ENCODE measurements at places on chromosomes 5 and 9.

- DNase-seq, result no peak
These were observed 65.0 kb upstream of the IER5L start for GRCh38 chr9:129242971-129243561.

- DNase-seq, result no peak
These were observed 95.6 kb downstream of the HSPA4 start for GRCh38 chr5:133147411-133147810.

- DNase-seq, result no peak
These were observed 63.3 kb upstream of the ZFAND5 start for GRCh38 chr9:72428329-72428728.

DNA sequence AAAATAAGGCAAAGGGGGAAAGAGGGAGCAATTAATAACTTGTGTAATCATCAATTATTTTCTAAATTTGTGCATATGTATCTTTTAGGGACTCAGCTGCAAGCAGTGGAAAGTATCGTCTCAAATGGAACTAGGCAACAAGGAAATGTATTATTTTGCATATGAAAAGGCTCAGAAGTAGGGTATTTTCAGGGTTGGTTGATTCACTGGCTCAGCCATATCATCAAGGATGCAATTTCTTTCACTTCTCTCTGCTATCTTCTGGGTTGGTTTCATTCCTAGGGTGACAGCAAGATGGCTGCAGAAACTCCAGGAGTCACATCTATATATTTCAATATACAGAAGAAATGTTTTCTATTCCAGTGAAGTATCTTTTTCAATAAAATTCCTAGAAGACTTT, 509.8 kb downstream of the DMAC1 start:
- DNase-seq, result no peak

DNA sequence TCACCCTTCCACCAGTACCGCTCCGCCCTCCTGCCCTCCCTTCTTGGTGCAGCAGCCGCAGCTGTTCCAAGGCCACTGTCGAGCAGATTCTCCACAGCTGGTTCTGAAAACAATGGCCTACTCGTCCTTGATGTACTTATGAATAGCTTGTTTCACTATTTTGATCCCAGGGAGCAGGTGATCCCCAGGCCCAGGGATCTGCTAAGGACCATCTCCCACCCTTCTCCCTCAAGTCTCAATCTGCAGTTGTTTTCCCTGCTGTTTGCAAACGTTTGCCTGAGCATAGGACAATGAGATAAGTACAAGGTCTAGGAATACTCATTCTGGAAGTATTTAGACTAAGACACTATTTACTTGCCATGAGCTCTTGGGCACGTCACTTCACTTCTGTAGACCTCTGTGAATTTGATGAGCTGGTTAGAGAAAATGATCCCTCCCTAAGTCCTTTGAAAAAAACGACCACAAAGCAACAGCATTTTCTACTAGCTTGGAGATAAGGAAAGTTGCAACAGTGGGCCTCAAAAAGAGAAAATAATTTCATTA, 1.8 kb downstream of the LURAP1L start:
- peak; percentile 32 for DNase-seq

DNA sequence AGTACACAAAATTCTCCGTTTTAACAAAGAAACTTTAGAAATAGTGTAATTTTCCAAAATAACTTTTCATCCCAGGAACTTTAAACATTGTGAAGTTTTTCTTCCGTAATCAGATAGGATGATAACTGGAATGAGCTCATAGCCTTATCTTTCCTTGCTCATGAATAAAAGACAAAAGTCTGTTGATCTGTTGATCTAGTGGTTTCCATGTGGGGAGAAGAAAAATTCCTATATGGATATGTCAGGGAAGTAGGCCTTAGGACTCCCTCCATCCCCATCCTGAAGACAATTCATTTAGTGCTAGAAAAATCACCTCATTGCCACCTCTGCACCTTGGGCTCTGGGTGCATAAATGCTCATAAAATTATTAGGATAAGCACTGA, 266.6 kb downstream of the SMARCA2 start:
- no peak for DNase-seq

DNA sequence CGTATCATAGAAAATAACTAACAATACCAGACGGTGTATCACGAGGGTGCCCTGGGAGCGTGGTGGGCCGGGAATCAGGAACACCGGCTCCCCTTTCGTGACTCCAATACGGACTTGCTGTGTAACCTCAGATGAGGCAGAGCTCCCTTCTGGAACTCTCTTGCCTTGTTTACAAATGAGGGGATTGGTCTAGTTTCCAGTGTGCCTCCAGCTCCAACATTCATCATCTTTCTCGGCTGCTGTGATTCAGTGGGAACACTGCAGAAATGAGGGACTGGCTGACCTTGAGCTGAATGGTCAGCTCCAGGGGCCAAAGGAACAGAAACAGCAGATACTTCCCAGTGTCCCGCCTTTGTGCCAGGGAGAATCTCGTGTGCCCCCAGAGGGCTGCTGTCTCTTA, 22.6 kb upstream of the TGFBI start:
- no peak for DNase-seq

GRCh38 chr5:105428451-105429380, 1866.1 kb upstream of the NUDT12 start:
- no peak for DNase-seq

- no peak for DNase-seq
These were observed 1099.7 kb downstream of the DTWD2 start for GRCh38 chr5:117888688-117889087.

- DNase-seq, result no peak
These were observed 218.6 kb downstream of the PJA2 start for GRCh38 chr5:109191153-109191558.

DNA sequence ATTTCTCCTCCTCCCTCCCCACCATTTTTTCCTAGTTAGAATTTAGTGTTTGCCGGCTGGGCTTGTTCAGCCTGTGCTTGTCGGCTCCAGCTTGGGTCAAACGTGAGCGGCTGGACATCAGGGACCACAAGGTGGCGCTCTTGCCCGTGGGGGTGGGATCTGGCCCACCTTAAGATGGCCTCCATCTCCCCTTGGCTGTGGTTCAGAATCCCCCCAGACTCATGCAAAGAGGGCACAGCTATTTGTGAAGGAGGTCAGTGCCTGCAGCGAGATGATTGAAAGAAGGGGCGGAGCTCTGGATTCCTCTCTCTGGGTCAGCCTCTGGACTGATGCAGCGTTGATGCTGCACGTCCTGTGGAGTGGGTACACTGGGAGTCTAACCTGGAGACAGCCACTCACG, 283.3 kb upstream of the TUT7 start:
- DNase-seq, result no peak

- DNase-seq, result no peak
These were observed 284.2 kb upstream of the IRX1 start for GRCh38 chr5:3311433-3311832.

DNA sequence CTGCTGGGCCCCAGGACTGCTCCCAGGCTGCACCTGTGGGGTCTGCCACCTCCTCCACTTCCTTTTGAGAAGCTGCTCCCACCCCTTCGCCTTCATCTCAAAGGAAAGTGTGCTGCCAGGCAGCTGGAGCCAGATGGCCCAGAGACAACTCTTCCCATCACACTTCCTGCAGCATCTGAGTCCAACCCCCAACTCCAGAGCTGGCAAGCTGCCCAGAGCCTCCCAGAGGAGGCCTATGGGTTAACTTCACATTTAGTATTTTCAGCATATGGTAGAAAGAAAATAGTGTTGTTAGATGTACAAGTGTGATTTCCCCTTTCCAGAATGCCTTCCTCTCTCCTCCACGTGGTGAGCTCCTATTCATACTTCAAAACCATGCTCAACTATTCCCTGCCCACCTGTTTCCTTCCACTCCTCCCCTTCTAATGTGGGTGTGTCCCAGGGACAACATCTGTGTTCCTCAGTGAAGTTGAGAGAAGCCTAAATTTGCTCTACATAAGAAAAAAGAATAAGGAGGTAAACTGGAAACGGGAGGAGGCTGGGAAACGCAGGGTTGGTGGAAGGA, 38.6 kb upstream of the KCNMB1 start:
- DNase-seq, result no peak

DNA sequence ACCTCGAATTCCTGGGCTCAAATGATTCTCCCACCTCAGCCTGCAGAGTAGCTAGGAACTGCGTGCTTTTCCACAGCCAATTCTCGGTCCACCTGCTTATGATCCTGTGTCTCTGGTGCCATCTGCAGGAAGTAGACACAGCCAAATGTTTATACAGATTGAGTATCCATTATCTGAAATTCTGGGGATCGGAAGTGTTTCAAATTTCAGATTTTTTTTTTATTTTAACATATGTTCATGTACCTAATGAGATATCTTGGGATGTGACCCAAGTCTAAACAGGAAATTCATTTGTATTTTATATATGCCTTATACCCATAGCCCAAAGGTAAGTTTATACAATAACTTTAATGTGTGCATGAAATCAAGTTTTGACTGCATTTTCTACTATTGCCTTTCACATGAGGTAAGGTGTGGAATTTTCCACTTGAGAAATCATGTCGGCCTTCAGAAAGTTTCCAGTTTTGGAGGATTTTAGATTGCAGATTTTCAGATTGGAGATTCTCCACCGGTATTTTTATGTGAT, 89.5 kb downstream of the ESM1 start:
- no peak for DNase-seq

DNA sequence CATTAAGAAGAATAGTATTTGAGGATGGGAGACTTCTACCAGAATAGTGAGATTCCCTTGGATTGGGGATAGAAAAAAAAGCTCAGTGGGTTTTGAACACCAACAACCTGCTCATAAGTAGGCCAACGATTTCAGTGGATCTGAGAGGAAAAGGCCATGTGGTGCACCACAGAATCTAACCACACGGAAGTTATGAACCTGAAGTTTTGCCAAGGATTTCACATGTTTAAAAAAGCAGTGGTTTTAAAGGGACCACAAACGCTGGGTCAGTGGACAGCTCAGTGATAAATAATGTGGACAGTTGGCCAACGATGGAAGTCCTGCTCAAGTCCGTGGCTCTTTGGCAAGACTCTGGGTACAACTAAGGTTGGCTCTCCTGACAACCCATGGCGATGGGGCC, 107.2 kb upstream of the TXNDC8 start:
- DNase-seq, result no peak

DNA sequence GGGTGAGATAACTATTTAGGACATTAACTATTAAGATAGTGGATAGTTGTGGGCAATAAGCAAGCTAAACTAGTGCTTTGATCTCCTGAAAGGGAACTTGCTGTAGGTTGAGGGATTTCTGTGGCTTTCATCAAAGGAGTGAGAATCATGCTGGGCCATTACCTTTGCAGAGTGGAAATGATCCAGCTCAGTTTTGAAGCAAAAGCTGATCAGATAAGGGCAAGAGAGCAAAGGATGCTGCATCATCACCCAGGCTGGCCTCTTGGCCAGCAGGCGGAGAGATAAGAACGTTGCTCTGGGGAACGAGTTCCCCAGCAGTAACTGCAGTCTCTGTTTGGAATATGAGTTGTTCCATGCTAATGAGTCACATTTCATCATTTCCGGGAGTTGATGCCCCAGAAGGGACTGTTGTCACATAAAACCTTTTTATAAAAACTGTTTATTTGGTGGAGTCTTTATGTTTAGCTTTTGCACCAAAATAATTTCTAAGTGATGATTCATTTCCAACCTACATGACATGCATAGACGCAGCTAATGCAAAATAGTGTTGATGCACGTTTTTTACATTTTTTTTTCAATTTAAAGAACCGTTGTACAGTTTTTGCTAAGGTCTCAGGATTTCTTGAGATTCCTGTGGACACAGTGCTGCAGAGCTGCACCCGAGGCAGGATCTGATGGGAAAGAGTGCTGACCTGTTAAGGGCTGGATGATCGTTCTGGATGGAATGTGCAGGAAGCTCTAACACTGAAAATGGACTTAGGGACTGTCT, 99.3 kb downstream of the ACTBL2 start:
- no peak for DNase-seq

DNA sequence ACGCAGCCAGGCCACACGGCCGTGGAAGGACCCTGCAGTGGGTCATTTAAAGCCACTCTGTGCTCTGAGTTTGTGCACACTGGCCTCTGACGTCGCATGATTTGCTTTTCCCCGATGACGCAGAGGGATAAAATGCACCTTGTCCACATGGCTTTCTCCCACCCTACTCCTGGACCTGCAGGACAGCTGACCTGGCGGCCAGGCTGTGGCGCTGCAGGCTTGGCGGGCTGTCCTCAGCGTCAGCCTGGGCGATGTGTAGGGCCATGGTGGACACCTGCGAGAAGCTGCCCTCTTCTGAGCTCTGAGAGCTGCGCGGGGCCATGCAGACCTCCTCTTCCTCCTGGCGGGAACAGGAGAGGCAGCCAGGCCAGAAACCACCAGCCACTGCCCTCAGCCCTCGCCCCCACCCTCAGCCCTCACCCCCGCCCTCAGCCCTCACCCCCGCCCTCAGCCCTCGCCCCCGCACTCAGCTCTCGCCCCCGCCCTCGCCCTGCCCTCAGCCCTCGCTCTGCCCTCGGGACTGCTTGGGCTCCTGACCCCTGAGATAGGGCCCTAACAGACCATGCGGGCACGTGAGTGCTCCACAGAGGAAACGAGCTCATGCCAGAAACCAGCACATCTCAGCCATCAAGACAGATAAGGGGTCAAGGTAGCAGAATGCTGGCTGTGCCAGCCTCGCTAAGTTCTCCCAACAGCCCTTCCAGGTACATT, 20.0 kb upstream of the SCGB3A1 start:
- DNase-seq, result no peak

DNA sequence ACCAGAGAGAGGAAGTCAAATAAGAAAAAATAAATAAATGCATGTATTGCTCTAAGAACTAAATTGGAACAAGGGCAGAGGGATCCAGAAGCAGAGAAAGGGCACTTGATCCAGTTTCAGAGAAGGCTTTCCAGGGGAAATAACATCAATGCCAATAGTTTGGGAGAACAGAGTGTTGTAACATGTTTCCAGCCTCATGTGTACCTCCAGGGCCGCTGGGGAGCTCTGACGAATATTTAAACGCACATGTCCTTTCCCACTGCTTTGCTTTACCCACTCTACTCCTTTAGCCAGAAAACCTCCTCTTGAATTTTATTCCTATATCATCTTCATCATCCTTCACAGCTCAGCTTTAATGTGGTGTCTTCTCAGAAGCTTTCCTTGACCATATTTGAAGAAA, 233.7 kb downstream of the ENC1 start:
- no peak for DNase-seq
